T-cell (primary cell): ENCODE measurements at places on chromosomes 1 and 21.

GRCh38 chr1:246181241-246181640 is 325.8 kb downstream of the SMYD3 start:
- H3K27me3 ChIP-seq = no peaks in the 10 kb centered on the region
- no peak overlapping the region for H3K4me3 ChIP-seq
- H3K27ac ChIP-seq = no peak overlapping the region
- H3K36me3 ChIP-seq = no peaks in the 10 kb centered on the region
- DNase-seq = no peak

- H3K27me3 ChIP-seq = no peaks in the 10 kb centered on the region
- DNase-seq = no peak
- H3K4me1 ChIP-seq = no peaks in the 10 kb centered on the region
- H3K27ac ChIP-seq = no peak overlapping the region
- H3K36me3 ChIP-seq = no peaks in the 10 kb centered on the region
These were observed 160.5 kb downstream of the FOXD2 start for GRCh38 chr1:47598357-47598756.

DNA sequence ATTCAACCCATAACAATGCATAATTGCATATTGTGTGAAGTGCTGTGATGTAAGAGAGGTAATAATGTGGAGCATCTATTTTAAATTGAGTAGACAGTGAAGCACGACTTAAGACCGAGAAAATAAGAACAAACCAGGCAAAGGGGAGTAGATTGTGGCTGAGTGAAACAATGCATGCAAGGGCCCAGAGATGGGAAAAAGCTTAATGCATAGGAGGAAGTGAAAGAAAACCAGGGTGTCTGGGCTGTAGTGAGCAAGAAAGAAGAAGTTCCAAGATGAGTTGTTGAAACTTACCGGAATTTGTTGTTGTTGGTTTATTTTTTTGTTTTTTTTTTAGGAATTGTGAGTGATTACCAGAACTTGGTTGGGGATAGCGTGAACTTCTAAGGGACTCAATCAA is 104.7 kb downstream of the SNX7 start:
- H3K27ac ChIP-seq = no peak overlapping the region
- DNase-seq = no peak
- no peaks in the 10 kb centered on the region for H3K27me3 ChIP-seq
- H3K4me1 ChIP-seq = no peaks in the 10 kb centered on the region
- no peaks in the 10 kb centered on the region for H3K36me3 ChIP-seq
- no peak overlapping the region for H3K4me3 ChIP-seq

GRCh38 chr1:114219172-114219868 is 65.7 kb upstream of the SYT6 start:
- no peak overlapping the region for H3K27ac ChIP-seq
- no peaks in the 10 kb centered on the region for H3K27me3 ChIP-seq
- no peaks in the 10 kb centered on the region for H3K36me3 ChIP-seq
- DNase-seq = no peak
- no peaks in the 10 kb centered on the region for H3K4me1 ChIP-seq

GRCh38 chr1:71778940-71779339 is 503.4 kb downstream of the NEGR1 start:
- H3K36me3 ChIP-seq = no peaks in the 10 kb centered on the region
- no peak overlapping the region for H3K4me3 ChIP-seq
- H3K27me3 ChIP-seq = no peaks in the 10 kb centered on the region
- H3K27ac ChIP-seq = no peak overlapping the region
- DNase-seq = no peak
